ENCODE measurements at places on chromosomes 7 and 10. TPM values are rescaled to one million over a fixed set of nuclear protein-coding genes. Genes with fewer than 3 reads are reported as not detected.

DNA sequence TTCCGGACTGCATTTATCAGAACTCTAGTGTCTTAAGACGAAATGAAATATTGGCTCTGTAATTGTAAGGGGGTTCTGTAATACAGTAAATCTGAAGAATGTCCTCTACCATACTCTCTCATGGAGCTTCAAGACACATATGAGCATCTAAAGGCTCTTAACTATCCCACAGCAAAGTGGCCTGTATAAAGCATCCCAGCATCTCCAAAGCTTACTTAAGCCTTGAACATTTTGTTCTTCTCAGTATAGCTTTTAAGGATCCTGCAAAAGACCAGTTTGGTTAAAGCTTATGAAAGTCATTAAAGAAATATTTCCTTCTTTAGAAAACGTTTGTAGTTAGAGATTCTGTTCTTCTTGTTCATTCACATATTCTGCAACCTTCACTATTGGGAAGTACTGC, 75.1 kb downstream of the HGF start:
- no peak for DNase-seq

- DNase-seq: peak; percentile 40
Measured at GRCh38 chr7:97871659-97872024, 566 bp downstream of the ASNS start.

DNA sequence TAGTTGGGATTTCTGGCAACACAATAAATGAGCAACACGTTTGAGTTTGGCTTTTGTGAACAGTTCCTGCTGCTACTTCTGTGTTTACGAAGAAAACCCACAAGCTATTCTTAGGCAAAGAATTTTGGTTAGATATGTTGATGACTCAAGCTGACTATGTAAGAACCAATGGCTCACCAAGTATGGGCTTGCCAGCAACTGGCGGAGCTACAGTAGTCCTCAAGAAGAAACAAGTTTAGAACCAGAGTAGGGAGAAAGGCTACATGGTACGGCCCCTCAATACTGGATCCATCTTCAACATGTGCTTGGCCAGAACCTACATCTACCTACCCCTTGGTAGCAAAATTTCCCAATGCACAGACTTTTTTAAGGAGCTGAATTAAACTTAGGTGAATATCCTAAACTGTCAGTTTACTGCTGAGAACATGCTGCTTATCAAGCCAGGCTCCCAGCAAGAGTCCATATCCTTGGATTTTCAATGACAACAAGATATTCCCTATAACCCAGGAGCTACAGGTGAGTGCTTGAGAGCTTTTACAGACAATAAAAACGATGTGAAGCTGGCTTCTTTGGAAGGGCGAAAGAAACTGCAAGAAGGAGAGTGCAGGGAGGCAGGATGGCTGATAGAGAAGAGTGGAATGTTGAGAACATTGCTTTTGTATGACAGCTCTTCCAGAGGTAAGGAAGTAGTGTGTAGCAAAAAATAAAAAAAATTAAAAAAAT, 74.3 kb upstream of the ASAH2 start:
- no peak for DNase-seq

DNA sequence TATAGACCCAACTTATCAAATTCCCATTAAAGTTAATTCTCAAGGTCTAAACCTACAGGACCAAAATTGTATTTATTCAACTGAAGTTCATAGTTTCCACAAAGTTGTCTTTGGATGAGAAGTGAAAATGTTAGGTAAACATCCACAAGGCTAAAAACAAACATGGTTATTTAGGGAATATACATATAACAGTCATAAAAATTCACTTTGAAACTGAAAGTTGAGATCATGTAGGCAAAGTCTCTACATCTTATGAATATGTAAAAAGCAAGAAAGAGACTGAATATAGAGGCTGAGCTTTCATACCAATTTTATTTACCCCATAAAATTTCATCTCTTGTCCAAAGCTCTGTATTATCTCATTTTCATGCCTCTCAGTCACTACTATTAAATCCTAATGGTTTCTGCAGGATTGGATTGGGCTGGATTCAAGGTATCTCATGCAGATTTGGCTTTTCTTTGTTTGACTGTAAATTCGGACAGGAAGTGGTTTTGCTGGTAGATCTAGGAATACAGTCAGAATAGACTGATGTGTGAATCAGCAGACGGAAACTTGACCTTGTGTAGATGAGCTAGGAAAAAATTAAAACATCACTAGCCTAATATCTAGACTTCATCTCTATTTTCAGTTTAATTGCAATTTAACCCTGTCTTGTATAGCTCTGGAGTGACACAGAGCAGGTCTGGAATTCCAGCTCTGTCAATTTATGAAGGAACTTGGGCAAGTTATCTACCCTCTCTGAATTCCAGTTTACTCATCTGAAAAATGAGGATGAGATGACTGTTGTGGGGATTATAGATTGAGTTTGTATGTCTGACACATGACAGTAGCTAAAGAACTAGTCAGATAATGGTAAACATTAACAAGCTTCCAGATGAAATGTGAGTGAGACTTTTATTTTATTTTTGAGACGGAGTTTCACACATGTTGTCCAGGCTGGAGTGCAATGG, 27.3 kb upstream of the SKAP2 start:
- DNase-seq: no peak

HDAC9 gene
- total RNA-seq: 62.0 TPM

- DNase-seq: no peak
Measured at GRCh38 chr10:5844345-5845055, 31.3 kb upstream of the GDI2 start.
